Globus pallidus (tissue), 1 donor: ENCODE measurements at places on chromosomes 3 and 15.

GRCh38 chr15:66953523-66954229 is 111.7 kb upstream of the SMAD3 start:
- DNase-seq: no peak

DNA sequence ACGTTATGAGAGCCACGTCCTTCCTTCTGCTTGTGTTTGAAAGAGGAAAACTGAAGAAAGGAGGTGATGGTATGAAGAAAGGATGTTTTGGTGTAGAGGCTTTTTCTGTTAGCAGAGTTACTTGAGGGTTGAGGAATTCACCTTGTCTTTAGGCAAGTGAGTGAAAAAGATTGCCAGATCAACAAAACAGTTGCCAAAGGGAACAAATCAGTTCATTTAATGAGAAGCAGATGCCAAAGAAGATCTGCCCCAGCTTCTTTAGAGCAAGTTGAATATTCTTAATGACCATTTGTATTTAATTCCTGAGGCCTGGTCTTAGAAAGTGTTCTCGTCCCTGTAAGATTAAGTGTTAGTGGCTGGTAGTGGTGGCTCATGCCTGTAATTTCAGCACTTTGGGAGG is 2.6 kb downstream of the CHCHD6 start:
- no peak for DNase-seq

GRCh38 chr3:107988460-107989175 is 102.2 kb downstream of the CD47 start:
- DNase-seq: no peak

DNA sequence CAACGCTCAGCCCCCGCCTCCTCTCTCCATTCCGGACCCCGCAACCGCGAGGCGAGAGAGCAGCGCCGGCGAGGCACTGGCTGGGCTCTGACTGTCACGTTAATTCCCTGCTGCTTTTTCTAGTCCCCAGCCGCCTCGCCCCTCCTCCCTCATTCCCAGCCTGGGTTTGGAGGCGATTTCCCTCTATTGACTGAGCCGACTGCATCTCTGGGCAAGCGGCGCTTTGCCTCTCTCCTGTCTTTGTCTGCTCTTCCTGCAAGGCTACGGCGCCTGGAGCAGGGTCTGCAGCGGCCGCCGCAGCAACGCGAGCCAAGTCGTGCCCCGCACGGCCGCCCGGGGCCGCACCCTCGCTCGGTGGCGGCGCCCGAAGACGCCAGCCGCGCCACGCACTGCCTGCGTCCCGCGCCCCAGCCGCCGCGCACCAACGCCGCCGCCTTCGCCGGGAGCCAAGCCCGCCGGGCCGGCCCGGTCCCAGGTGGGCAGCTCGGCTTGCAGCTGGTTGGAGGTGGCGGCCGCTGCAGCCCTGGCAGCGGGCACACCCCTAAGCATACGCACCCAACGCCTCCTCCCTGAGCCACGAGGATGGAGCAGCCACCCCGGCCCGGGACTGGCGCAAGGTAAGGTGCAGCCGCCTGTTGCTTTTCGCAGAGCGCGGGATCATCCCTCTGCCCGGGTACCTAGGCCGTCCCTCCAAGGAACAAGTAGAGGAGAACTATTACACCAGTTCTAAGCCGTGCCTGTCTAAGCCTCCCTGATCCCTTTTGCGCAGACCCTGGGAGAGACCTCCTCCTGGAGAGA is at the start of gene LRRC3B:
Gene LRRC3B (plus strand): TSS at position 152 of the 798 bp plus-strand sequence. CDS start 86,901 bp downstream, outside the sequence.
- DNase-seq: no peak

- no peak for DNase-seq
Measured at GRCh38 chr3:99678023-99678422, 39.6 kb downstream of the COL8A1 start.

DNA sequence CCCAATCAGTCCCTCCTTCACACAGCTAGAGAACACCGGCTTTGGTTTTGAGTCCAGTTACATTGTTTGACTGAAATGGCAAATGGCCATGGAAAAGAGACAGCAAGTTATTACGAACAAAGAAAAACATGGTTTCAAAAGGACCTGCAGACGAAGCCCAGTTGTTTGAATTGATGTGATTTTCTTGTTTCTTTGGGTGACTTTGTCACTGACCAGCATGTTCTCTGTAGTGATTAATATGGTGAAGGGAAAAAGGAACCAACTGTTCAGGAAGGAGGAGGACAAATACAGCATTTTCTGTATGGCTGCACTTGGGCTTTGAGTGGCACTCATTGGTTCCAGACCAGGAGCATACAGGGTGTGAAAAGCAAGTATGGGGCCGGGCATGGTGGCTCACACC is 217.4 kb upstream of the TPM1 start:
- peak; percentile 24 for DNase-seq

DNA sequence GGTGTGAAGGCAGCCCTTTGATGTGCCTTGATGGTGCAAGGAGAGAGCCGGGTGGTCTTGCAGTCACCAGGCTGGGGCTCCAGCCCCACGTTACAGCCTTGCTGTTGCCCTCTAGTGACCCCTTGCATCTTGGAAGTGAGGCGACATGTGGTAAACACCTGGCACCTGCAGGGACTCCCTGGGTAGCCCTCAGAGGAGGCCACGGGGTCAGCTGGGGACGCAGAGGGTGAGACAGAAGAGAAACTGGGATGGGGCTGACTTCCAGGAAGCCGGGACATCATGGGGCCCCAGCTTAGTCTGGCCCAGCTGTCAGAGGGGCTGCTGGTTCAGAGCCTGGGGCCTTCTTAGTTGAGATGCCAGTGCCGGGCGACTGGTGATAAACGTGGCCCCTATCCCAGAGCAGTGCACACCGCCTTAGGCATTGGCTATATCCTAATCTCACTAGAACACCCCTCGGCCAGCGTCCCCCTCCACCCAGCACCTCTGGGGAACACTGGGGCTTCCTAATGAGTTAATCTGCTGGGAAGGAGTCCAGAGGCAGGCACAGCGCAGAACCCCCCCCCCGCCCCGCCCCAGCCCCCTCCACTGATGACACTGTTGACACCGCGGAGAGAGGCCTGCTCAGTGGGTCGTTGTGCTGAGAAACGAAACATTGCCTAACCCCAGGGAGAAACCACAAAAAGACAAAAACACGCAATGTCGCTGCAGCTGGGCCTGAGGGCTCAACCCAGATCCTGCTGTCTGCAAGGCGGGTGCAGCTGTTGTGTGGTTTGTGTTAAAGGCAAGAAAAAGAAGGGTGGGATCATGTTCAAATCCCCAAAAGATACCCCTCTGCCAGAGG is 60.5 kb upstream of the KLF13 start:
- DNase-seq: peak; percentile 50

GRCh38 chr3:4949659-4950058 is 29.6 kb upstream of the BHLHE40 start:
- no peak for DNase-seq

GRCh38 chr3:81307221-81307620 is 454.2 kb downstream of the GBE1 start:
- no peak for DNase-seq

GRCh38 chr3:50411229-50411628 is 51.9 kb upstream of the TMEM115 start:
- DNase-seq: no peak

DNA sequence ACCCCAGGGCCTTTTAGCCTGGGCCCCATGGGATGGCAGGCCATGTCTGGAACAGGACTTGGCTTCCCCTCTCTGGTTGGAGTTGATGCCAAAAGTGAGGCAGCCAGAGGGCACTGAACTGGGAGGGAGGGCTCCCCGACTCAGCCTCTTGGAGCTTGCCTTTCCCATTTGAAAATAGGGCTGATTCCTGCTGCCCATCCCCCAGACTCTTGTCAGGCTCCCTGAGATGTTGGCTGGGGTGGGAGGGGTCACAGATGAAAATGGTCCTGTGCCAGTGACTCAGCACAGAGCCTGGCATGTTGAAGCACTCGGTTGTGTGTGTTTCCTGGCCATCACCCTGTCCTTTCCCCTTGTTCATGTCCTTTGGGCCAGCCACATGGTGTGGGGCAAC is 6.6 kb downstream of the PPCDC start:
- DNase-seq: no peak

- DNase-seq: no peak
Measured at GRCh38 chr15:49887659-49888322, 231.2 kb downstream of the ATP8B4 start.

GRCh38 chr3:129063841-129064482 is 3.4 kb downstream of the GP9 start:
- no peak for DNase-seq

- no peak for DNase-seq
Measured at GRCh38 chr3:154799800-154800199, 280.3 kb upstream of the MME start.

- DNase-seq: no peak
Measured at GRCh38 chr3:9403463-9403862, 6.0 kb downstream of the SETD5 start.

DNA sequence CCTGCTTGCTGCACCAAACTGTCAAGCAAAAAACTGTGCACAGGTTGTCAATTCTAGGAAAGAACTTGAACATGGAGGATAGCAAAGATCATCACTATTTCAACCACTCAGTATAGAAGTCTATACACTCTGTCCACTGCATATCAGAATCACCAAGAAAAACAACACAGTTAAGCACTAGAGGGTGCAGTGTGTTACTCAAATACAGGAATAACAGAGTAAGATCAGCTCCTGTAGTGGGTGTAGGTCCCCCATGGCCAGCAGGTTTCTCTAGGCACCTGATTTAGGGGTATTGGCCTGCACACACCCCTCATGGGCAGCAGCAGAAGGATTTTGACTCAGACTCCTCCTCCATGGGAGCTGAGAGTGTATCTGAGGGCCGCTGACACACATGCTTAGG is 464.1 kb downstream of the EPHA6 start:
- DNase-seq: no peak

- no peak for DNase-seq
Measured at GRCh38 chr3:140298569-140299070, 363.6 kb downstream of the CLSTN2 start.

DNA sequence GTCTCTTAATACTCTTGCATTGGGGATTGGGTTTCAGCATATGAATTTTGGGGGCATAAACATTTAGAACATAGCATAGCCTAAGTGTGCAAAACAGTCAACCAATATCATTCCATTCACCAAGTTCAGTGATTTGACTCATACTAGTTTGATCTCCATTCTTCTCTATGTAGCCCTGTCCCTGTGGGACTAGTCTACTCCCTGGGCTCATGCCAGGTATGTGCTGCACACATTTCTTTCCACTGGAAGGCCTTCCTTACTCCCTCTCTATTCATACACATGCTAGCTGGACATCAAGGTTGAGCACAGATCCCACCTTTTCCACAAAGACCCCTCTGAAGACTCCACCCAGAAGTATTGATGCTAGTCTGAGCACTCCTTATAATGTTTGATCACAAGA is 5.1 kb downstream of the ZDHHC23 start:
- no peak for DNase-seq

DNA sequence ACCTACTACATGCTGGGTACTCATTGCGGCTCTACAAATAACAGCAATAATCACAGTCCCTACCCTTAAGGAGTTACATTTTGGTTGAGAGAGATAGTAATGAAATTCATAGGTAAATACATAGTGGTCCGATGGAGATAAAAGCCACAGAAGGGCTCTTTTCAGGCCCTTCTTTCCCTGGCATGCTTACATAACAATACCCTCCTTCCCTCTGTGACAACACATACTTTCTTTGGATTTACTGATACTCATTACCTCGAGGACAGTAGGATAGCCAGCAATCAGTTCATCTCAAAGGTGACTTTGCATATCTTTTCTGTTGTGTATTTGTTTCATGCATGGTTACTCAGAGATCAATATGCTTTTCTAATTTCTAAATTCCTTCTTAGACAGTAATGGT is 54.5 kb downstream of the HSPBAP1 start:
- DNase-seq: no peak

DNA sequence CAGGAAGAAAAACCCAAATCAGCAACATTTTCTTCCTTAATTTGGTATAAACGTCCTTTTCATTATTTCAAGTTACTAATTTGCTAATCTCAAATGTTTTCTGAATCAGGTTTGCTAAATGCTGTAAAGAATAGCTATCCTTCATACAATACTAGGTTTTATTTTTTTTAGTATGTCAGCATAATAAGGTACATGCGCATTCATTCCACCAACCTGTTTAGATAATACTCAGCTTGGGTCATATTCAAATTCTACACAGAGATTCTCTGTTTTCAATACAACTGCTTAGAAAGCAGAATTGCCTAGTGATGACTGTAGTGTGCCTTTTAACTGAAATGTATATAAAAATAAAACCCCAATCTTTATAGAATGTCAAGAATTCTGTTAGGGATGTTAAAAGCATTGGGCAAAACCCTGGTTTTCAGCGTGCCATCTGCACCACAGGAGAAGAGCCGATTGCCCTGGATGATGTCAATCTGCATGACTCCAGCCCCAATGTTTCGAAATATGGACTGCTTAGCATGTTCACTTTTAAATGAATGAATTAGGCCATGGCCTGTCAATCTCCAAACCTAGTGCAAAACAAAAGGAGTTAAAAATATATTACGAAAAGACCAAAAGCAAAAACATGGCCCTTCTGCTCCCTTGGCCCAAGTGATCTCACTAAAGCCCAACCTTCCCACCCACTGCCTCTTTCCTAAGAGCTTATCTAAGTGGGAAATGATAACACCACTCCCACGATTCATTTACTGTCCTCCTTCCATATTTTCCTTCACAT is 107.4 kb downstream of the GLDN start:
- DNase-seq: no peak

- no peak for DNase-seq
Measured at GRCh38 chr3:57512166-57512565, 32.0 kb downstream of the DNAH12 start.

GRCh38 chr3:156723182-156723619 is 48.8 kb downstream of the TIPARP start:
- DNase-seq: no peak

DNA sequence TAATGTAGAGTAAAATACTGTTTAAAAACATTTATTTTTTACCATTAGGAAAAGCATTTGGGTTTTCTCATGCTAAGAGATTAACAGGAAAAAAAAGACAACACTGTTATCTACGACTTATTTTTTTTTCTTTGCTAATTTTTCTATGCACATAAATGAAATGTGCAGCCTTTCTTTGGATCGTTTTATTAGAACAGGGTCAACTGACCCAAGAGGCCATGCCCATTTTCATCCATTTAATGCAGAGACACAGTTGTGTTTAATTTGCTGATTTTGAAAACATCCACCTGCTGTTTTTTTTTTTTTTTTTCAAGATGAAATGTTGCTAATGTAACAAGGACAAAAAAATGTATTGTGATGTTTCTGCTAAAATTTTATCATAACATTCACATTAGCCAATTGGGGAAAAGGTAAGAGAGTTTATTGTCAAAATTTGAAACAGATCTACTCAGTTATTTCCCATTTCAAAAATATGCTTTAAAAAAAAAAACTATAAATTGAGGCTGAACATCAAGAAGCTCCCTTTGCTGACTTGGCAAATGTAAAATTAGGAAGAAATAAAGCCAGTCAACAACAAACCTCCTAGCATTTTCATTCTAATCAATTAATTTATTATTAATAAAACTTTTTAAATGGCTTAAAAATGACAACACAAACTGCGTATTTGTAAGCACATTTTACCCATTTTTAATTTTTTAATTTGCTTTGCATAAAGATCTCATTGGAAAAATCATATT is 485.2 kb downstream of the ROBO2 start:
- DNase-seq: no peak
